ENCODE measurements at places on chromosomes 3 and 15.

GRCh38 chr15:58528188-58528870, 96.5 kb downstream of the LIPC start:
- DNase-seq, result no peak

DNA sequence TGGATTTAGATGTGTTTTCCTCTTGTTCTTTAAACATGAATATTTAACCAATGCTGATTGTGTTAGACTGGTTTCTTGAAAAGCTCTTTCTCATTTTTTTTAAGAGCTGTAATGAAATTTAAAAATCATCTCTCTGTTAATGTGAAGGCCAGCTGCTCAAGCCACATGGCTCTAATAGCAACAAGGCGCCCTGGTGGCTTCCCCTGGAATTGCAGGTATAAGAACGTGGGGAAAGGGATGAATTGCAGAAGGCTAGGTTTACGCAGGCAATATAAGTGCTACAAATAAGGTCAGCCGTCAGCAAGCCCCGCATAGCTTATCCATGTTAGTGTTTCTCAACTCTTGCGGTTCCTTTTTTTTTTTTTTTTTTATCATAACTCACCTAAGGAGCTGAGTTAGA, 108.5 kb downstream of the SAMMSON start:
- DNase-seq, result peak; percentile 37

DNA sequence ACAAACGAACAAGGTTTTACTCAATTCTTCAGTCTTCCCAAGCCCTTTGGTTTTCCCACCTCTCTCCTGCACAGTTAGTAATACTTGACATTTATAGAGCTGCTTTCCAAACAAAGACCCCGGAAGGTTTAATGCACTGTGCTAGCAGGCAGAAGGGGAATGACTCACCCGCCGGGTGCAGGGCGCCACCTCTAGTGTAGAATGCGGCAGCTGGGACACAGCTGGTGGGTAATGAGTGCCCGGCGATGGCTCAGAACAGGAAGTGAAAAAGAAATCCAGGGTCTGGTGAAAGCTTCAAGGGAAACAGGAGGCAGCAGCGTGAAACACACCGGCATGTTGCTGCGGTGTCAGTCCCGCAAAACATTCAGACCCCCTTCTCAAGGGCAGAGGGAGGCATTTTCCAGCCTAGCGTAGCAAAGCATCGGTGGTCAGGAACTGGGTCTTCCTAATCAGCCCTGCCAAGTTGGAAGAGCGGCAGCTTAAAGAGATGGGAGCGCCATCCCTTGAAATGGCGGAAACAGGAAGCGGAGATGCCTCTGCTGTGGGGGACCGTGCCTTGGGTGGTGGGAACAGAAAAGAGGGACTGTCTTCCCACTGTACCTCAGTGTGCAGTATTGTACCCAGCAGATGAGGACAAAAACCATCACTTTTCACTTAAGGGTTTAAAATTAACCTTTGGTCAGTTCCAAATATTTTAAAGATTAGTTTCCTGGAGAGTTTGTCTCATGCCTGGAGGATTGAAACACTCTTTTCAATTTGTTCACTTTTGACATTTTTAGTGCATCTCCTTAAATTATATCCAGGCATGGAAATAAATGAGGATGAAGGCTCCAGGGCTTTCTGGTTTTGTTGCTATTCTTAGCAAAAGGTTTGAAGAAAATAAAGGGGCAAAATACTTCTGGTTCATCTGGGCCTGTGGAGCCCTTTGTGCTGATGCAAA, 160.7 kb upstream of the MCTP2 start:
- no peak for DNase-seq

- peak; percentile 48 for DNase-seq
Observed at GRCh38 chr15:62344806-62345539, 179.9 kb upstream of the C2CD4B start.

DNA sequence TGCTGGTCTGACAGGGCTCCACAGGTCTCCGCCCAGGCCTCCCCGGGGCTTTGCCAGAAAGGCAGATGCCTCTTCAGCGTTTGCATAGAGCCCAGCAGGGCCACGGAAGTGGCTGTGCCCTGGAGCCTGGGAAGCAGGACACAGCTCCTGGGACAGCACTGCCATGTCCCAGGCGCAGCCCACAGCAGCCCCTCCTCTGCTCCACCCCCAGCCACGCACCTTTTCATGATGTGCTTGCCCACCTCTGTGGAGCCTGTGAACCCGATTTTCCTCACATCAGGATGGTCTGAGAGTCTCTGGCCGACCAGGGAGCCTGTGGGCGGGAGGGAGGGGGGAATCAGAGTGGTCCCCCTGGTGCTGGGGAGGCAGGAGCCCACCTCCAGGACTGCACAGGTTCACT, 33.9 kb upstream of the SLC41A3 start:
- no peak for DNase-seq

DNA sequence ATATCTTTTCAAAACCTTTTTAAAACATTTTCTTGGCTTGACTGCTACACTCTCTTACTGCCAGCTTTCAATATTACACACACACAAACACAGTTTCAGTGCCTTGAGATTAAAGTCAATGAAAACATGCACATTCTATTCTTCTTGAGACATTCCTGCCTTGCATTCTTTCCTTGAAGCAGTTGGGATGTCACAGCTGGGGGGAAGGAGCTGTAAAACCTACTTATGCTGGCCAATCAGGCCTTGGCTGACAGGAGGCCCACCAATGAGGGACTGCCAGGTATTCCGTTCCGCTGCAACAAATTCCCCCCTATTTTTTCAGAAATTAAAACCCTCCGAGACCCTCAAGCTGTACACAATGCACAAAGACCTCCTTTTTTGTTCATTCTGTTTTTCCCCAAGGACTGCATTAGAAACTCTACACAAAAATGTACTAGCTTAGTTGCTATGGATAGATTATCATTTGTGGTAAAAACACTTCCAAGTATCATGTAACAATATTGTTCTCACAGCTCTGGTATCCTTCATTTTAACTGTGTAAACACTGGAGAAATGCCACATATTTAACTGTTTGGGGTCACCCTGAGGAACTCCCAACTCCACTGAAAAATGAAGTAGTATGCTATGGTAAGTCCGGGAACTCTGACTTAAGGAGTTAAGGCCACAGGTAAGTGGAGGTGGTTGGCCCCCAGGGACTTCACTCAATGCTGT, 18.5 kb downstream of the FSTL1 start:
- no peak for DNase-seq
